LoVo (cell line): ENCODE measurements at places on chromosomes 5 and 9.

- no peak for DNase-seq
Measured at GRCh38 chr5:178287791-178288105, 55.1 kb upstream of the PHYKPL start.

GRCh38 chr5:139738193-139739149 is 57.1 kb upstream of the PSD2 start:
- DNase-seq = no peak

GRCh38 chr9:116475201-116475600 is 211.9 kb upstream of the TRIM32 start:
- DNase-seq = no peak

DNA sequence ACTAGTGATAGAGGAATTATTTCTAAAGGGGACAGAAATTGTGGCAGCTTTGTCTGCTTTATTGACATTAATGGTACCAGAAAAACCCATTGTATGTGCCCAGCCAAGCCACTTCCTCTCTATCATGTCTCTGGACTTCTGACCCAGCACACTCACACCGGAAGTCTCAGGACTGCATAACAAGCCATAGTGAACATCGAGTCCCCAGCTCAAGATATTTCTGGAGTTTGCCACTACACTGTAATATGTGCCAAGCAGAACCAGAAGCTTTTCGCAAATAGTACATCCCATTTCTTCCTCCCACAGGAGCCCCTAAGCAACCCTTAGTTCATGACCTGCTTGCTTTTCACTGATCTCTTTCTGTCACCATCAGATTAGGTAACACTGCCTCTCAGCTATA is 187.4 kb upstream of the GHR start:
- no peak for DNase-seq

DNA sequence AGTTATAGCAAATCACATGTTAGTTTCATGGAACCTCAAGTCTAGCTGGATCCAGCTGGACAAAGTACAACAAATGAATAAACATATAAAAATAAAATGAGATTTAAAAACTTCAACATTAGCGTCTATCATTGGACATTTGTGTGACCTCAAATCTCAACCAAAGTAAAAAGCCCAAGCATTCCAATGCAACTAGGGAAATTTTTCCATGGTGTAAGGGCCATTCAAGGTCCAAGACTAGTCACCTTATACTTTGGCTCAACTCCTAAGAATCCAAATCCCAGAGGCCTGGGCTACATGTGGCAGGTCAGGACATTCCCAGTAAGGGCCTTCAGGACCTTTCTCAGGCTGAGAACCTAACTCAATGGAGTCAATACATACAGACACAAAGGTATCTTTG is 137.4 kb upstream of the DMAC1 start:
- DNase-seq = no peak

DNA sequence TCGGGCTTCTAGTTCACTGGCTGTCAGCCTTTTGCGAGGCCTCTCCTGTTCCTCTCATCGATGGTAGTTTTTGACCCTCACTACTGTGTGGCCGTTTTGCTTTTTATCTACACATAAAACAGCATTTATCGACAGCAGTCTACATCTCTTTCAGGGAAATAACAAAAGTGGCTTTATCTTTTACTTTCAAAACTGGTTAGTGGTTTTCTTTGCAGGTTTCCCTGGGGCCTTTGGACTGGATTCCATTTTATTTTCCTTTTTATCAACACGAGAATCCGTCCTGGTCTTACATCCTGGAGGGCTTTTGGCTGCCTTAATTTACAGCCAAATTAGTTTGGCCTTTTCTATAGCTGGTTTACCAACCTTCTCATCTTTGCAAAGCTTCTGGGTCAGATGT is 793 bp upstream of the PKD2L2 start:
- no peak for DNase-seq

DNA sequence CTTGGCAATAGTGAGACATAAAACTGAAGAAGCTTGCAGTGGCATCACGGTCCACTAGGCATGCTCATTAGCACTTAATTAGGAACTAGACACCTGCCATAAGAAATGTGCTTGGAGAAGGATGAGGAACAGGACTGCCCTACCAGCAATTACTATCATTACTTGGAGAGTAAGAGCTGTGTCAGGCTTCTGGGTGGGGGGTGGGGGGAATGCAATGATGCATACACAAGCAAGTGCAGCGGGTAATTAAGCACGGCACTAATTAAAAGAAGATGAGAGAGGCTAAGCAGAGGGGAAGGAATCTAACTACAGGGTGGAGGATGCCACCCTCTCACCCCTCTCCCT is 53.1 kb downstream of the TLE1 start:
- no peak for DNase-seq

DNA sequence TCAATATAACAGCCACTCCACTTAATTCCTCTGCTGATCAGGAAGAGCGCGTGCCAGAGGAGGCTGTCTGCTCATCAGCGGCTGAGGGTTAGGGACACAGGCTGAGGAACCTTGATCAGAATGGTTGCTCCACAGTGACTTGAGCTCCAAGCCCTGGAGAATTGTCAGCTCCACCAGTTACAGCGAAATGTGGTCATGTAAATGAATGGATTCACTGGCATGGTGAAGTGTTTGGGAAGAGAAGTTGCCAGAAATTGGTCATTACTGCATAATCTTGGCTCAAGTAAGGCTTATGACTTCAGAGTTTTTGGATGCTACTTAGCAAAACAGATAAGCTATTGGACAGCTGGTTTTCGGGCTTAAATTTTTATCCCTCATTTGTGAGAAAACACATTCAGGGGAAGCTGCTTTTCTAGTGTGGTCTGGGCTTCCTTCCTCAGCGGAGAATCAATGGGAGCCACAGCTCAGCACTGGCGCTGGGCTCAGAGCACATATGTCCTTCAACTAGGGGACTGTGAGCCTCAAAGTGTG is 65.0 kb downstream of the PRRT1B start:
- no peak for DNase-seq

- no peak for DNase-seq
Measured at GRCh38 chr5:171827162-171827561, 41.5 kb downstream of the SMIM23 start.

DNA sequence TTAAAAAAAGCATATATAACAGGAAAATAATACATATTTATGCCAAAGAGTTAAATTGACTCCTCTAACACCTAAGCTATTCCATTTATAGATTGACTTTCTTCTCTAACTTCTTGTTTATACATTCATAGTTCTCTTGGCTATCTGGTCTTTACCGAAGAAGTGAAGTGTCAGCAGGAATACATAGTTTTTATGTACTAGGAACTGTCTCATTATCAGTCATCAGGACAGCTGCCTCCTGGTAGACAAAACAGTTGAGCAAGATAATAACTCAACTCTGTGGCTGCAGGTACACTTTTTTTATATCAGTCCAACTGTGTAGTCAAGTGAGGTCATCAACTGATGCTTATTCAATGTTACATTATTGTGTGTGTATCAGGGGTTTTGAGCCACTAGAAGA is 1436.0 kb upstream of the NUDT12 start:
- no peak for DNase-seq

- DNase-seq = no peak
Measured at GRCh38 chr5:141121563-141121962, at the start of gene PCDHB4. TSS of gene PCDHB4 (plus strand) at chr5:141121818. CDS start at chr5:141121999, 181 bp downstream.
